ENCODE measurements at places on chromosomes 4 and X.

DNA sequence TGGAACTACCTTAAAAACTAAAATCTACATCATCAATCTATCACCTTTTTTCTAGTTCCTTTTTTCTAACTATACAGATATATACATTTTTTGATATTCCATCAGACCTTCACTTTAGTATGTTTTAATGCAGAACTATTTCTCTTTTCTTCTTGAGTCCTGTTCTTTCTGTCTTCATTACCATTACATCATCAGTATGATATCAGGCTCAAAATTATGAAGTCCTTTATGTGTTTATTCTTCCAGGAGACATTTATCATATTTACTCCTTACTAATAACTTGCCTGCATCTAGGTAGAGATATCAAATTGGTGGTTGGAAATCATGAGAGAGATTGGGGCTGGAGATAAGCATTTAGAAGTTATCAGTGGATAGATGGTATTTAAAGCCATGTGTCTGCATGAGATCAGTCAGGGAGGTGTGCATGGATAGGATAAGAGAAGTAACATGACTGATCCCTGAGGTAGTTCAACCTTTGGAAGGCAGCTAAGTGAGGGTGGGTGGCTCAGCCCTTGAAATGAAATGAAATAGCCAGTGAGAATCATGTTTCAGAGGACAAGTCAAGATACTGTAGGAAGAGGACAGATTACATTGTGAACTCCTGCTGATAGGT, 43.1 kb downstream of the MRPL1 start:
- no peak for DNase-seq

GRCh38 chr4:10118048-10119004, 1.7 kb upstream of the WDR1 start:
- no peak for DNase-seq

GRCh38 chrX:6718766-6719165, 183.8 kb upstream of the VCX3A start:
- no peak for DNase-seq

DNA sequence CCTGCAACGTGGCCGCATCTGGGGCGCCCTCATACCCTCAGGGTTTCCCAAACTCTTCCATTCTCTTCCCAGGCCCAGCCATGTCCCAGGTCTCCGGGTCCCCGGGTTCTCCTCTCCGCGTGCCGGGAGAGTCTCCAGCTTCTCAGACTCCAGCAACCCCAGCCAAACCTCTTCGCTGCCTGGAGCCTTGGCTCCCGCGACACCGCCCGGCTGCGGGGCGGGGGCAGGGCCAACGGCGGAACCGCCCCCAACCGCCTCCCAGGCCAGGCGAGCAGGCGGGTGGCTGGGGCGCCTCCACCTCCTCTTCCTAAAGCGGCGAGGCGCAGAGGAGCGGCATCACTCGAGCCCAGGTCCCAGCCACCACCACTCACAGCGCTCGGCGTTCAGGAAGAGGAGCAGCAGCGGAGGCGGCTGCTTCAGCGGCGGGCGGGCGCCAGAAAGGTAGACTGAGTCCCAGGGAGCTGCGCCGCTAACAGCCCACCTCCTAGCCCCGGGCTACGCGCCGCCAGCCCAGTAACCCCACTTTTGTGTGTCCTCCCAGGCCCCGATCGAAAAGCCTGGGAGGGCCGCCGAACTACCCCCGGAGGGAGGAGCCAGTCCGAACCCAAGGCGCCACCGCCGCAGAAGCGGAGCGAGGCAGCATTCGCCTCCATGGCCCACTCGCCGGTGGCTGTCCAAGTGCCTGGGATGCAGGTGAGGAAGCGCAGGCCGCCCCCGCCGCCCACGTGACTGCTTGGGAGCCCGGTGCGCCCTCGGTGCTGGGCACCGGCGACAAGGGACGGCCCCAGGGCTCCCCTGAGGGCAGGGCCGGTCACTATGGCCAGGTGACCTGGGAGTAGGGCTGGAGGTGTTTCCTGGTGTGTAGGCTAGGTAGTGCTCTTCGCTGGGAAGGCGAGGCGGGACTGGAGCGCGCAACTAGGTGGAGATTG, at the start of gene STK26:
Gene STK26 (plus strand): TSS at position 336 of the 929 bp plus-strand sequence. CDS start 316 bp downstream, at position 652.
- peak; percentile 53 for DNase-seq

DNA sequence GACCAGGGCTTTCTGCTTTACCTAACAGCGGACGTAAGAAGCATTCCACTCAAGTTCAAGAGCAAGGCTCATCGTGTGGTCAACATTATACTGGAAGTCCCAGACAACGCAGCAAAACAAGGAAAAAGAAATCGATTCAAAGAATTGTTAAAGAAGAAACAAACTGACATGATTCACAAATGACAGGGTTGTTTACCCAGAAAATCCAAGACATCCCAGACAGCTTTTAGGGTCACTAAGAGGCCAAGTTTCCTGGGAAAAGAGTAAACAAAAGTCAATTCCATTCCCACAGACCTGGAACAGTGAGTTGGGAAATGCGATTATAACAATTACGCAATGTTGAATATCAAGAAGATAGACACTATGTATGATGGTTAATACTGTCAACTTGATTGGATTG, 21.5 kb upstream of the HTRA3 start:
- DNase-seq = no peak

DNA sequence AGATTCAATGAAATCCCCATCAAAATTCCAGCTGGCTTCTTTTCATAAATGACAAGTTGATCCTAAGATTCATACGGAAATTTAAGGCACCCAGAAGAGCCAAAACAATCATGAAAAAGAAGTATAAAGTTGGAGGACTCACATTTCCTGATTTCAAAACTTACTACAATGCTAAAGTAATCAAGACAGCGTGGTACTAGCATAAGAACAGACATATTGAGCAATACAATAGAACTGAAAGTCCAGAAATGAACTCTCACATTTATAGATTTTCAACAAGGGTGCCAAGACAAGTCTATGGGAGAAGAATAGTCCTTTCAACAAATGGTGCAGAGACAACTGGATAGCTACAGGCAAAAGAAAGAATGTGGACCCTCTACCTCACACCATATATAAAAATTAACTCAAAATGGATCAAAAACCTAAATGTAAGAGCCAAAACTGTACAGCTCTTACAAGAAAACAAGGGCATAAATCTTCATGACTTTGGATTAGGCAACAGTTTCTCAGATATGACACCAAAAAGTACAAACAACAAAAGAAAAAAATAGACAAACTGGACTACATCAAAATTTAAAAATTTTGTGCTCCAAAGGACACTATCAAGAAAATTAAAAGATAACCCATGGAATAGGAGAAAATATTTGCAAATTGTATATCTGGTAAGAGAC, 28.5 kb downstream of the SASH3 start:
- no peak for DNase-seq

GRCh38 chrX:250965-251364, 30.2 kb upstream of the PLCXD1 start:
- DNase-seq = no peak

DNA sequence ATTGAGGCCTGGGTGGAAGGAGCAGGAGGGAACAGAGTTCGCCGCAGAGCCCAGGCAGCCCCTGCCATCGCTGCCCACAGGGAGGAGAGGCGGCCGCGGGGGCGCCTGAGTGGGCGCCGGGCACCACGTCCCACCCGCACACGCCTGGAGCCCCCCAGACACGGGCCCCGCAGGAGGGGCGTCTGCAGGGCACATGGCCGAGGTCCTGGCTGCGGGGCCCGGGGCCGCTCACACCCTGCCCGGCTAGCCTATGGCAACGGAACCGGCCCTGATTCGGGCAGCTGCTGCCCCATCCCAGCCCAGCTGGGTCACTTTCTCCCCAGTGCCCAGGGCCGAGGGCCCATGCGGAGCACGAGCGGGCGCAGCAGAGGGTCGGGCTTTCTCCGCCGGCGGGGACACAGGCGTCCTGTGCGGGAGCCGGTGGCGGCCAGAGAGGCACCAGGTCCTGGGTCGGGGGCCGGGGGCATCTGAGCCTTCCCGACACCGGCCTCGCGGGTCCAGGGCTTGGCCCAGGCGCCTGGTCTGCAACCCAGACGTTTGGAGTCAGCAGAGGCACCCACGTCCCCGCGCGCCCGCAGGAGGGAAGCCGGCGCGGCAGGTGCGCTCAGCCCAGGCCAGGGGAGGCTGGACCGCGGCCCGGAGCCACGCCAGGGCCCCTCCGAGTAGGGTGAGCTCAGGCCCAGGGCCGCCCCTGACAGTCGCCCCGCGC, 91.2 kb downstream of the FAM53A start:
- DNase-seq = no peak

DNA sequence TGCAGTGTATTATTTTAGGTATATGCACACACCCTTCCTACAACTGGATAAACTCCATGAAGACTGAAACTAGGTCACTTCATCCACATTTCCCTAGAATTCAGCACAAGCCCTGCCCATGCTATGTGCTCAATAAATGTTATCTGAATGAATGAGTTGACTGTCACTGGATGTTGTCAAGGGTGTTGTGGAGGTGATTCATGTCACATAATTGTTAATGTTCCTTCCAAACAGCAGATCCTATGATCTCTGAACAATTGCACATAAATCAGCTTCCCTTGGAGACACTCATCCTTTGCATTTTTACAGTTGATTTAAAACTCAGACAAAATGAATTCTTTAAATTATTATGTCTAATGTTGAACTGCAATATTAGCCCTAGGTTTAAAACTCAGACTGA, 154.7 kb downstream of the TSPAN5 start:
- no peak for DNase-seq

DNA sequence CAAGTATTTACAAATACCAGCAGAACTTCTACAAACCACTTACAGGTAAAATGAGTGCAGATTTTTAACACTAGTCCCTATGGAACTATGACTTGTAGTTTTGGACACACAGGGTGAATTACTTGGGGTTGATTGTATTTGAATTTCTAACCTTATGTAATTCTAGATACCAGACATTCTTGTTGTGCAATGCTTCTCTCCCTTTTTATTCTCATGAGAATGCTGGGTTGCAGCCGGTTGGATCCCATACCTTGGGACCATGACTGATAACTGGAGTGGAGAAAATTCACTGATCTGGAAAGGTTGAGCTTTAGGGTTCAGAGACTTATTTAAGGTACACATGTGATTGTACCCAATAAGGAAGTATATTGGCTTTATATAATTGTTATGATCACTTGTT, 8.8 kb downstream of the TET2 start:
- no peak for DNase-seq

- DNase-seq = no peak
These were observed 88.6 kb upstream of the HHIP start for GRCh38 chr4:144557404-144557803.

- no peak for DNase-seq
These were observed 39.7 kb downstream of the RGS12 start for GRCh38 chr4:3332498-3332897.

DNA sequence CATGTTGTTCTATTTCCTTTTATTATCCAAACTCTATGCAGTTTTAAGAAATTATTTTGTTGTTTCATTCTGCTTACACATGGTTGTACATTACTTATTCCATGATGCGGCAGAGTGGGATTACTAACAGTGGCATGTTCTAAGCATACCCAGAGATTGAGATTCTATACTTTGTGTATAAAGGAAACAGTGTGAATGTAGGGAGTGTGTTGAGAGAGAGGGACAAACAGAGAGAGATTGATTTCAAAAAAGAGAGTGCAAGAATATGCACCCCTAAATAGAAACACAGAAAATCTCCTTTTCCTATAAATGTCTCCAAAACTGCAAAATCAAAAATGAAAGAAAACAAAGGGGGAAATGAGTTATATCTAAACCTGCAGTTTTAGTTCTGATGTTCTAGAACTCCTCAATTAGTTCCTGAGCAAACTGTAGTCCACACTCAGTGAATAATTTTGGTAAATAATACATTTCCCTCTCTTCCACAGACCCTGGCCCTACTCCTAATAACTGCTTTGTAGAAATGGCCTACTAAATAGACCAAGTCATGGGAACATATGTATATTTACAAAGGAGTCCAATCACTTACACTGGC, 31.0 kb downstream of the SLC9B1 start:
- no peak for DNase-seq

DNA sequence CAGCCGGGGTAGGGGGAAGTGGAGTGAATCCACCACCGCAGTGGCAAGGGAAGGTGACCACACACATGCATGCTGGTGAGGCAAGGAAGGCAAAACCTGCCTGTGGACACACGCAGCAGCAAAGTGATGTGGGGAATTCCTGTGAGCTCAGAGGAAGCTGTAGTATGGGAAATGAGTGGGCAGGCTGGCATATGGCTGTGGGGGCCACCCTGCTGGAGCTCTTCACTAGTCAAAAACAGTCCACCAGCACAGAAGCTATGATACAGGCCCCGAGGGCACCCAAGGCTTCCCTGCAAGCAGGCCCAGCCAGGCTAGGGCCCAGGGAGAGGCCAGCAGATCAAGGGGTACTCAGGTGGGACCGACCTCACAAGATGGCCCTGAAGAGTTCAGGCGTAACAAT, 239.1 kb downstream of the CHM start:
- no peak for DNase-seq

DNA sequence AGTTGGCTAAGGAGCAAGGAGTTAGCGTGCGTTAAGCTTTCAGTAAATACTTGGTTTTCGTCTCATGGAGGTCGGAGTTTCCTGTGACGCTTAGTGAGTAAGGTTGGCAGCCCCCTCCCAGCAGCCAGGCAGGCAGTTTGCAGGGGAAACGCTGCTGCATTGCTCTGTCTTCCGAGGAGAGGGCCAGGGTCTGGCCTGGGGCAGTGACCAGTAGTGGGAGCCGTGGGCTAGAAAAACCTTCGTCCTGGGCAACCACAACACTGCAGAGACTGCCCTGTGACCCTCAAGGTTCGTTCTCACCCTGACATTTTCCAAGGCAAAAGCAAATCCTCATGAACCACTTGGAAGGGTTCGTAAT, 432 bp downstream of the TMEM175 start:
- DNase-seq = no peak

GRCh38 chr4:74292111-74292870, 16.0 kb upstream of the EPGN start:
- DNase-seq = no peak

- no peak for DNase-seq
These were observed 74.8 kb downstream of the STIM2 start for GRCh38 chr4:26935397-26935796.

DNA sequence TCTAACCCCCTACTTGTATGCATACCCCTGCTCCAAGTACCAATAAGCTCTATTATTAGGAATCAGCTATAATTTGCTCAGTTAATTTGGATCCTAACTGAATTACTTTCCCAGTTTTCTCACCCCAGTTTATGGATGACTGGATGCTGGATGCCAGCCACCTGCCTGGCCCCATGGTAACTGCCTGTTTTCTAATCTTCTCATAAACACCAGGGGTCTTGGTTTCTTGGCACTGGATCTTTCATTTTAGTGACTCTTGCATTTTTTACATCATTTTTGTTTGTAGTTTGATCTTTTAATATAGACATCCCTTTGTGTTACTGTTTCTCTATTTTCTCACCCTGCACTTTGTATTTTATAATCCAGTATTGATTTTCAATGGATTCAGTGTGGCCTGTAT, 246.8 kb downstream of the ADGRL3 start:
- DNase-seq = no peak

DNA sequence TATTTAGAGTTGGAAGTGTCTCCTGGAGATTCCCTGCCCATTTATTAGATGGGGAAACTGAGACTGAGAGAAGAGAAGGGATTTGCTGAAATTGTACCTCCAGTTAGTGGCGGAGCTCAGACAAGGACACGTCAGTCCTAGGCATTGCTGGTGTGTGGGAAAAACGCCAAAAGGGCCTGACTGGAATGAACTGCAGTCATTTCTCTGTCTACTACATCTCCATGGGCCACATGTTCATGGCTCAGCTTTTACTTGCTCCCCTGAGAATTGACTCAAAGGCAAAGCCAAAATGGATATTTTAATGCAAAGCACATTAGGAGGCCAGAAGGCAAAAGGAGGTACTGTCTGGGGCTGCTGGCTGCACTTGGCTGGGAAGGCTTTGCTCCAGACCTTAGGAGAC, 3.9 kb downstream of the TFDP3 start:
- no peak for DNase-seq

All from stimulated activated CD4-positive, alpha-beta T cell treated with anti-CD3 and anti-CD28 coated beads, Interleukin-1b, Interleukin-23, amount 100 ng/mL, for 4 hours (primary cell).